ENCODE measurements at places on chromosomes 12 and 14. TPM values are rescaled to one million over a fixed set of nuclear protein-coding genes. Genes with fewer than 3 reads are reported as not detected.

GRCh38 chr14:60999536-60999935, 18.5 kb downstream of the SLC38A6 start:
- no peak for DNase-seq

- no peak for DNase-seq
Measured at GRCh38 chr12:104749545-104749944, 208.5 kb downstream of the SLC41A2 start.

GRCh38 chr12:77686760-77687159, 143.9 kb upstream of the NAV3 start:
- no peak for DNase-seq

DNA sequence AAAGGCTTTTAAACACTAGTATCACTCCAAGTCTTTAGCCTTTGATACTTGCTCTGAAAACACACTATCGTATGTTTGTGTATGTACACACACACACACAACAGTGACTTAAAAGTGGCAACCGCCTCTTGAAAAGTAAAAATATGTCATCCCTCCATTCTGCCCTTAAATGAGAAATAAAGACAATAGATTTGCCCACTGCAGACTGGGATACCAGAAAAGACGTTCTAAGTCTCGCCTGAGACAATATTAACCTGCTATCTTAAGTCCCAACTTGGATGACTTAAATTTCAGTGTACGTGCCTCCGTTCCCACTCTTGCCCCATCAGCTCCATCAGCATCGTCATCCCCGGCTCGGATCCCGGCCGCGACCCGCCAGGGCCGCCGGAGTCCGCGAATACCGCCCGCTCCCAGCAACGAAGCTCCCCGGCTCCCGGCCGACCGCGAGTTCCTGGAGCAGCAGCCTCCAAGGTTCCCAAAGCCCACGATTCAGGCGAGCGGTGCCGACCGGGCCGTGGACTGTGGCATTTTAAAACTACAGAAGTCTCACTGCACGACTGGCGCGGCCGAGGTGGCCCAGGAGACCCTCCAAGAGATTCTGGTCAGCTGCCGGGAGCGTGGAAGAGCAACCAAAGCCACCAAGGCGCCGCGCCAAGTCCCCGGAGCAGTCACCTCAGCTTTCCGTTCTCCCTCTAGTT, 2.8 kb upstream of the ARID2 start:
- no peak for DNase-seq

- no peak for DNase-seq
Measured at GRCh38 chr12:132451172-132451835, 38.6 kb upstream of the FBRSL1 start.

GRCh38 chr14:38256533-38256840, 594 bp upstream of the CLEC14A start:
- DNase-seq = no peak

DNA sequence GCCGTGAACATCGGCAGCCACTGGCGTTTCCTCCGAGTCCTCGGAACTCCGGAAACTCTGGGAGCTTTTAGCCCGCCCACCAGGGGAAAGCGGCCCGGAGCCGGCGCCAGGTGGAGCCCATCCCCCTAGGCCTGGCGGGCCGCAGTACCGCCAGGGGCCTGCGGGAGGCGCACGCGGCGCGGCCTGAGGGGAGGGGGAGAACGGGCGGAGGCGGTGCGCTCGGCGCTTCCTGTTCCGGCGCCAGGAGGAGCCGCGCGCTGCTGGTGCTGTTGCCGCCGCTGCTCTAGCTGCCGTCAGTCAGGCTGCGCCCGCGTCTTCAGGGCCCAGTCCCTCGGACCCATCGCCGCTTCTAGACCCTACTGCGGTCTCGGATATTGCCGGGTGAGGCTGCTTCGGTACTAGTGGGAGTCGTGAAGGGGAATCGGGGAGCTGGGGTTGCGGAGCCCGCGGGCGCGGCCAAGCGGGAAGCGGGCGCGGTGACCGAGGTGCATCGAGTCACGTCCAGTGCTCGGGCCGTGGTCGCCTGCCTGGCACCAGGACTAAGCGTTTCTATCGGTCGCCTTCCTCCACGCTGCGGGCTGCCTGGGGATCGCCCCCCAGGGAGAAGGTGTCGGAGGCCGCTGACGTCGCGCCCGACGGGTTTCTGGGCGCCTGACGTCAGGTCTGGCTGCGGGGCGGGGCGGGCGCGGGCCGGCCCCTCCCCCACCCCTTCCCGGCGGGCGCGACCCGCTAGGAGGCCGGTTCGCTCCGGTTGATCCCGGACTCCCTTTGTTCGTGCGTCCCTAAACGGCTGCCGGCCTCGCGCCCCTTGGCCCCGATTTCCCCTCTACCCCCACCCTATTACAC, at the start of gene MAPK1IP1L:
Gene MAPK1IP1L, plus strand, starts transcription at position 225 of the 846 bp plus-strand sequence. CDS start 10,037 bp downstream, outside the sequence.
- DNase-seq = peak; percentile 89

DNA sequence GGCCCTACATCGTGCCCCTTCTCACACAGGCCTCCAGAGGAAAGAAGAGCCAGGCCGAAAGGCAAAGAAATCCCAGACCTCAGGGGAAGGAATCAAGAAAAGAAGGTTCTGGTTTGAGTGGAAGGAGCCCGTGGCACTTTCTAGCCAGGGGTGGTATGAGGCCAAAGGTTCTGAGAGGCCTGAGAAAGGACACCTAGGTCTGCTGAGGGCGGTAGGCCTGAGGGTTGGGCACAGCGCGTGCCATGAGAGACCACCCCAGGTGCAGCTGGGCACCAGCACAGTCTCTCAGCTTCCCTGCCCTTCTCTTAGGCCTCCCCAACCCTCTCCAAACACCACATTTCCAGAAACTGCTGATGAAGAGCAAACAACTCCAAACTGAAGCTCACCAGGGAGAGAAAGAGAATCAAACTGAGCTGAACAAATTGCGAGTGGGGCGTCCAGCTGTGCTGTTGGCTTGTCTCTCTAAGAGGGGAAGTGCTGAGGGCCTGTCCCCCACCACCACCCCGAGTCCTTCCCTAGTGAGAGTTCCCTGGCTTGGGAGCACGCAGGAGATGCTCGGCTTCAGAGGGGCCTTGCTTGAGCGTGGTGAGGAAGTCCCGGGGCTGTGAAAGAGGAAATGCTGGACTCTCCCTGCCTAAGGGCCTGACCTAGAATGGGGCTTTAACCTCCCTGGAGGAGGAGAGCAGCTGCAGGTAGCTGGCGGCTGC, 184.8 kb downstream of the ZFP36L1 start:
- DNase-seq = no peak

DNA sequence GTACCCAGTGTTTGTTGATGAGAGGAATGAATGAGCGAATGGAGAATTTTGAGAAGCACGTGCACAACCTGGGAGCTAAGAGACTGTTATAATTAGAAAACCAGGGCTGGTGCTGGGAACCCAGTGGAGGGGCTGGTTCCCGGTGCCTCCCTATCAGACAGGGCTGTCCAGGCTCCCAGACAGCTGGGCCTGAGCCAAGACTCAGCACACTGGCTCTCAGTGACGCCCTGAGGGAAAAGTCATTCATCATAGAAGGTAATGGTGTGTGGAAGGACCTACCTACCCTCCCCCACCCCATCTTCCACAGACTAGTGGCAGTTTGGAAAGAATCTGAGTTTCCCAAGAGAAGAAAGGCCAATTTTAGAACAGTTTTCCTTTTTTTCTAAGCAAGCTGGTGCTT, 34.7 kb downstream of the KCNA5 start:
- no peak for DNase-seq

- no peak for DNase-seq
Measured at GRCh38 chr14:36874396-36875138, 212.9 kb downstream of the PAX9 start.

DNA sequence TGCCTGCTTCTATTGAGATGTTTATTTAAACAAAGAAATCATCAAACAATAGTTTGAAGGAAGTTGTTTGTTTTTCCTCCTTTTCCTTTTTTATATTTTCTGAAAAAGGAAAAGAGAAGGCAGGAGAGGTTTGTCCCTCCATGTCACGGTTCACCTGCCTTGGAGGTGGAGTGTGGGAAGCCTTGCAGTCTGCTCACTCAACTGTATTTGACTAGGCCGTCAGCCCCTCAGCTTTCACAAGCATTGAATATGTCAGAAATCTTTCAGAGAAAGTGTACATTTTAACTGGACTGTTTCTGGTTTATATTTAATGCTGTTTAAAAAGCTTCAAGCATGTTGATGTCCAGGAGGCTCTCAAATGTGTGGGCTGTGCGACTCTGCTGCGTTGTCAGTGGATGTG, 370.4 kb downstream of the NPAS3 start:
- no peak for DNase-seq

DNA sequence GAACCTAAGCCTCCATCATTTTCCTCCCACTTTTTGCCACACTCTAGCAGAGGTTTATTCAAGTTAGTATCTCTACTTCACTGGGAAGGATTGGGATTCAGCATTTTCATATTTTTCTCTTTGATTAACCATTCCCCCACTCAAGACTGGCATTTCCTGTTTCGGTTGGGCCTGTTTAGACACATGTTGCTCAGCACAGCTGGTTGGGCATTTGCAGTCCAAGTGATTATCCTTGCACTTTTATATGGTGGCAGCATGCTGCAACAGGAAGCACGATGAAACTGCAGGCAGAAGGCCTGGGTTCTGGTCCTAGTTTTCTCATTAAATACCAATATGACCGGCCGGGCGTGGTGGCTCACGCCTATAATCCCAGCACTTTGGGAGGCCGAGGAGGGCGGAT, 182.9 kb upstream of the GRIN2B start:
- DNase-seq = no peak

DNA sequence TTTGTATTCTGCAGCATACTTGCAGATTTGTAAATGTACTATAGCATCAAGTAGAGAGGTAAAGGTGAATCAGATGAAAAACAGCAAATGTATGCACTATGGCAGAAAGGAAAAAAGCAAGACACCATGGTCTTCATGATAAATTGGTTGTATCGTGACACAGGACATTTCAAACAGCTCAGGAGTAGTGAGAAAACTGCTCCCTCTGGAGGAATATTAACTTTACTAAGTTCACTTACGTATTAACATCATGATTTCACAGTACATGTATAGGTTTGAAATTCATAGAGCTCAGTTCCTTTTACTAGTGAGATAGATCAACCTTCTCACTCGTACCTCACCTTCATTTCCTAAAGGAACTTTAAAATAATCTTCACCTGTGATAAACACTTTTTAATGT, 6.5 kb downstream of the MBIP start:
- no peak for DNase-seq

- DNase-seq = no peak
Measured at GRCh38 chr12:128794661-128795529, 28.9 kb downstream of the SLC15A4 start.

GRCh38 chr12:3732901-3733300, 20.0 kb downstream of the CRACR2A start:
- DNase-seq = no peak

GRCh38 chr12:110733089-110733715, 9.5 kb downstream of the PPP1CC start:
- no peak for DNase-seq

- DNase-seq = no peak
Measured at GRCh38 chr14:99511421-99512109, 30.4 kb downstream of the CCNK start.

- DNase-seq = no peak
Measured at GRCh38 chr12:52295663-52296062, 4.3 kb upstream of the KRT81 start.

DNA sequence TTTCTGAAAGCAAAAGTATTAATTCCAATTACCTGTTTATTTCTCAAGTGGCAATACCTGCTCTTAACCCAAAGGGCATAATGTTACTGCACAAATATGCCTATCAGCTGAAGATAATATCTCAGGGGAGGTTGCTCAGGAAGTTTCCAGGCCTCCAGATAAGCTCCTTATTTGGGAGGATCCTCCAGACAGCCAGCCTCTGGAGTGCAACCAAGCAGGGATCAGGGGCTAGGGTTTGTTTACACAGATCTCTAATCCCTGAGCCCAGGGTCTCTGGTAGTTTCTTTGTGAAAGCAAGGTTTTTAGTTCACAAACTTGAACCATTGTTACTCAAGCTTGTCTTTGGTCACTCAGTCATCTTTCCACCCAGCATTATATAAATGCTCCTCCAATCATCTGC, 124.4 kb downstream of the SLC38A4 start:
- DNase-seq = no peak

GRCh38 chr12:79686171-79686570, 4.6 kb downstream of the PAWR start:
- DNase-seq = no peak

GRCh38 chr14:91065266-91065665, 4.8 kb upstream of the RPS6KA5 start:
- DNase-seq = no peak

DNA sequence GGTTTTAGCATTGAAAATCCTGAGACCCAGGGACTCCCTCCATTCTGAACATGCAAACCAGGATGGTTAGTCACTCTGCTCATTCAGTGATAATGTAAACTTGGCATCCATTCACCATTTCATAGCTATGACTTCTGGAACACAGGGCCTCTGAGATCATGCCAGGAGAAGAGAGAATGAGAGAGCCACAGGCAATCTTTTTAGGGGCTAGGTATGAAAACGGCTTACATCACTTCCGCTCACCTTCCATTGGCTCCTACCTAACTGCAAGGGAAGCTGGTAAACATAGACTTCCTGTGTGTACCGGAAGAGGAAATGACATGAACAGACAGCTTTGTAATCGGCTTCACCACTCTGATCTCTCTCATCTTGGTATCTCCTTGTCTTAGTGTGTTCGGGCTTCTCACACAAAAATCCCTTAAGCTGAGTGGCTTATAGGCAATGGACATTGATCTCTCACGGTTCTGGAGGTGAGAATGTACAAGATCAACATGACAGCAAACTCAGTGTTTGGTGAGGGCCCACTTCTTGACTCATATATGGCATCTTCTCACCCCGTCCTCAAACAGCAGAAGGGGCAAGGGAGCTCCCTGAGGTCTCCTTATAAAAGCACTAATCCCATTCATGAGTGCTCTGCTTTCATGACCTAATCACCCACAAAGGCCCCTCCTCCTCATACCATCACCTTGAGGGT, 465.9 kb upstream of the TBX3 start:
- DNase-seq = no peak

DNA sequence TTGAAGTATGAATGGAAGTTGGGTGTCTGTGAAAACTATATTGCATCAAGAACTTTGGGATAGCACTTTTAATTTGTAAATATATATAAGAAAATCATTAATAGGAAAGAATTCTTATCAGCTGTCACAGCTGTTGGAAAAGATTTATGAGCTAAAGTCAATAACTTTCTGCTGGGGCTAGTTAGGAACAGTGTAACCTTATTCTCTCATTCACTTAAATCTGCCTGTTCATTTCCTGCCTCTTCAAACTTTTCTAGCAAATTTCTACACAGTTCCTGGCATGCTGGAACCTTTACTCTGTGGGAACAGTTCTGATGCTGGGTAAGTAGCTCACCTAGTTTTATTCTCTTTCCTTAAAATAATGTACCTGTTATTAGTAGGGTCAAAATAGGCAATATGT, 109.9 kb downstream of the SCN8A start:
- no peak for DNase-seq

Gene PTCSC3
- not detected for polyA plus RNA-seq

Gene HIP1R
- 71.4 TPM for polyA plus RNA-seq

Gene ACTR10
- 148 TPM for polyA plus RNA-seq

Gene TSPAN9
- polyA plus RNA-seq = 40.1 TPM

Gene FBXL14
- polyA plus RNA-seq = 16.6 TPM

Gene LBHD2
- 0.44 TPM for polyA plus RNA-seq

Gene LTB4R
- polyA plus RNA-seq = 6.2 TPM

Gene PTPRR
- polyA plus RNA-seq = 16.3 TPM

Gene APOF
- polyA plus RNA-seq = 0.12 TPM

Gene CCDC175
- 0.56 TPM for polyA plus RNA-seq

Gene LRRC9
- polyA plus RNA-seq = 7.3 TPM

Gene NOS1
- 3.7 TPM for polyA plus RNA-seq

Gene IL26
- polyA plus RNA-seq = not detected

Gene LUM
- 31.3 TPM for polyA plus RNA-seq

All from spinal cord (tissue), 10 donors.